ENCODE measurements at places on chromosomes 3 and 15. TPM values are rescaled to one million over a fixed set of nuclear protein-coding genes. Genes with fewer than 3 reads are reported as not detected.

DNA sequence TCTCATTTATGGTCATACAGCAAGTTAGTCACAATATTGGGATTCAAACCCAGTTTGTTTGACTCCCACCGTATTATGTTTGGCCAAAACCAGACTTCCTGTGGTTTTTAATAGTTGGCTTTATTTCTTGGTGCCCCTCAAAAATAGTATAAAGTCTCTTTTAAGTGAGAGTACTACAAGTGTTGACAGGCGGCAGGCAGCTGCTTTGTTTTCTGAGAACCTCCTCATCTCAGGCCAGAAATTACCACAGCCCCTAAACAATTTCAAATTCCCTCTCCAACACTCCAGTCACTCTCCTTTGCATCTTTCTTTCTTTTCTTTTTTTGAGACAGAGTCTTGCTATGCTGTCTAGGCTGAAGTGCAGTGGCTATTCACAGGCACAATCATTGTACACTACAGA lies 121.5 kb downstream of the POLR2M start:
- no peak for DNase-seq
- no peaks in the 10 kb centered on the region for H3K27me3 ChIP-seq
- no peaks in the 10 kb centered on the region for H3K4me1 ChIP-seq
- no peak overlapping the region for H3K4me3 ChIP-seq

DNA sequence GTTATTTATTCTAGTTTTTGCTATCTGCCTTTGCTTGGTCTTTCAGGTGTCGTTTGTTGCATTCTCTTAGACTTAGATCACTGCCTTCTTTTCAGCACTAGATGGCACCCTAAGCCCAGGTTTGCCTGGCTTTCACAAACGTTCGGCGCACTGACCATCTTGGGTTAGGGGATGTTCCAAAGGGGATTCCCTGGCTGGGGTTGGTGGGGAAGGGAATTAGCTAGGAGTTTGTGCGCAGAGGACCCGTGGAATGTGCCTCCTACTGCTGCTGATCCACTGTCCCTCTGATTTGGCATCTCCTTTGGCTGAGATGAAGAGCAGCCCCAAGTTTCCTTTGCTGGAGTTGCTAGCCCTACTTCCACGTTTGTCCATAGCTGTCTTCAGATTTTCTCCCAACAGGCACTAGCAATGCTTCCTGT lies 33.9 kb downstream of the PFN2 start:
- no peak overlapping the region for H3K27ac ChIP-seq
- no peaks in the 10 kb centered on the region for H3K27me3 ChIP-seq
- DNase-seq = peak; percentile 48
- H3K4me3 ChIP-seq = no peak overlapping the region

DNA sequence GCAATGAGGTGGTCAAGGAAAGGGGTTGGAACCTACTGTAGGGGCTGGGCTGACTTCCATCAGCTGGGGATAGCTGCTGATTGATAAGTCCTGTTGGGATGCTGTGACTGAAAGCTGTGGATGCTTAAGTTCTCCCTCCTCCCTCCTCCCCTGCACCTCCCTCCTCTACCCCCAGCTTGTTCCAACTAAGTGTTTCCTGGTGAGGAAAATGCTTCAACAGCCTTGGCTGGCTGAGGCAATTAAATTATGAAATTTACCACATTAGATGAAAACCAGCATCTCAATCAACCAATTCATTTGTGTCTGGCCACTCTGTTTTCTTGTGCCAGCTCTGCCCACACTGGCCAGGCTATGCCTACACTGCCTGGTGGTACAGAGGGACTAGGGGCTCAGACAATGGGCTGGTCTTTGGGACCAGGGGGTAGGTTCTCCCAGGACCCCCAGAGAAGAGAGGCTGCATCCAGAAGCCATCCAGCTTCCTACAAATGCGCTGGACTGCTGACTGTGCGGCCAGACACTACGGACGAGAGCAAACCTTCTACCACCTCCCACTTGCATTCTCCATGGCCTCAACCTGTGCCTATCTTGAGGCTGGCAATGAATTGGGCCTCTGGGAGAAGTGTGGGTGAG lies 2.5 kb downstream of the KLHL25 start:
- no peak for DNase-seq
- no peak overlapping the region for H3K4me3 ChIP-seq
- no peak overlapping the region for H3K27ac ChIP-seq
- no peaks in the 10 kb centered on the region for H3K36me3 ChIP-seq

DNA sequence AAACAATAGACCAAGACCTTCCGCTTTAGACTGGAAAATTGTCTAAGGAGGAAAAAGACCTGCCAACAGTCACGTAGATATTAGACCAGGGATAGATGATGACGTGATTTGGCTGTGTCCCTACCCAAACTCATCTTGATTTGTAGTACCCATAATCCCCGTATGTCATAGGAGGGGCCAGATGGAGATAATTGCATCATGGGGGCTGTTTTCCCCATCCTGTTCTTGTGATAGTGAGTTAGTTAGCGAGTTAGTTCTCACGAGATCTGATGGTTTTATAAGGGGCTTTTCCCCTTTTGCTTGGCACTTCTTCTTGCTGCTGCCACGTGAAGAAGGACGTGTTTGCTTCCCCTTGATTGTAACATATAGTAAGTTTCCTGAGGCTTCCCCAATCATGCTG lies 31.7 kb upstream of the SUCLG2 start:
- no peaks in the 10 kb centered on the region for H3K4me1 ChIP-seq
- H3K27me3 ChIP-seq = no peaks in the 10 kb centered on the region
- H3K36me3 ChIP-seq = no peaks in the 10 kb centered on the region
- no peak overlapping the region for H3K4me3 ChIP-seq
- DNase-seq = no peak

- no peaks in the 10 kb centered on the region for H3K27me3 ChIP-seq
- H3K36me3 ChIP-seq = no peaks in the 10 kb centered on the region
- no peak overlapping the region for H3K27ac ChIP-seq
- peaks cover 6% of the 10 kb centered on the region for H3K4me1 ChIP-seq
- DNase-seq = no peak
These were observed 407.0 kb downstream of the GAP43 start for GRCh38 chr3:116030131-116030850.

DNA sequence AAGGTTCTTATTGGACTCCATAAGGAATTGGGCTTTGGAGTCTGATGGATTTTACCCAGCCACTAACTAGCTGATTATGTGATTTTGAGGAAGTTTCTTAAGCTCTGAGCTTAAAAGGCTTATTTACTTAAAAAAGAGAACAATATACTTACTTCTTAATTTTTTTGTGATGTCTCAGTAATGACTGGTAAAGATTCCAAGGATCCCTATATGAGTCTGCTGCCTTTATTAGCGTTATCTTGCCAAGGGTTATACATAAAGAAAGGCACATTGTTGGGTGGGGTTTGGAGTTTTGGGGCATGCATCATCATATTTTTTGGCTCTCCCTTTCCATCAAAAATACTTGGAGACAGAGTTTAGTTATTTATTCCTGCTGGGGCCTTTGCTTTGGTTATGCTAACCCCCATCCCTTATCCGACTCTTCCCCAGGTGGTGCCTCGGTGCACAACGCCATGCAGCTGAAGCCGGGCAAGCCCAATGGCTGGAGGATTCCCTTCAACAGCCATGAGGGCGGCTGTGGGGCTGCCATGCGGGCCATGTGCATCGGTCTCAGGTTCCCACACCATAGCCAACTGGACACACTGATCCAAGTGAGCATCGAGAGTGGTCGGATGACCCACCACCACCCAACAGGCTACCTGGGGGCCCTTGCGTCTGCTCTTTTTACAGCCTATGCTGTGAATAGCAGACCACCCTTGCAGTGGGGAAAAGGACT lies 6.7 kb downstream of the ADPRH start:
- DNase-seq = no peak
- H3K27me3 ChIP-seq = no peaks in the 10 kb centered on the region
- no peak overlapping the region for H3K4me3 ChIP-seq
- no peaks in the 10 kb centered on the region for H3K36me3 ChIP-seq
- H3K4me1 ChIP-seq = no peaks in the 10 kb centered on the region

GRCh38 chr3:79651536-79652065 lies 116.2 kb downstream of the ROBO1 start:
- H3K27me3 ChIP-seq = no peaks in the 10 kb centered on the region
- no peaks in the 10 kb centered on the region for H3K4me1 ChIP-seq
- H3K27ac ChIP-seq = no peak overlapping the region
- no peaks in the 10 kb centered on the region for H3K36me3 ChIP-seq

DNA sequence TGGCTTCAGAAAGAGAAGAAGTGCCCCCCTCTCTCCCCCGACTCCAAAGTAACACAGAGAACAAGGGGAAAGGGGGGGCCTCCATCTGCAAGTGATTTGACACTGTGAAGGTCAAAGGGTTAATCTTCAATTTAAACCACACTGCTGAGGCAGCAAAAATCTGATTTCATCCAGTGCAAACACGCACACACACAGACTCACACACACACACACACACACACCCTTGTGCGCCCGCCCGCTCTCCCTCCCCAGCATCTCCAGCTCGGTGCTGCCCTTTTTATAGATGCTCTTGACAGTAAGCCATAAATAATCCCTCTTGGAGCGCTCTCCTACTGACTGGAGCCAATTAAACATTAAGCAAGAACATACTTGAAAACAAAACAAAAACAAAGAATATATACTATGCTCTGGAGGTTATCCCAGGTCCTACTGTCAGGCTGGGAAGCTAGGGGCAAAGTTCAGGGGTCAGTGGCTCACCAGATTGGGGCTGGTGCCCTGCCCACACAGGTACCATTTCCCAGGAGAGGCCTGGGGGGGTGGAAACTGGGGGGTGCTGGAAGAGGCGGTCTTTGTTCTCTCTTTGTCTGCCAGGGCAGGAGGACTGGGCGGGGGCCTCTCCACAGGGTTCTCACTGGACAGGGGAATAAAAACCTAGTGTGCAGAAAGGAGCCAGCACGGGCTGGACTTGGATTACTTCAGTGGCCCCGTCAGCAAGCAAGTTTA lies 16.3 kb downstream of the BMF start:
- no peaks in the 10 kb centered on the region for H3K36me3 ChIP-seq
- H3K4me3 ChIP-seq = no peak overlapping the region
- peak overlapping the region; percentile 13 for H3K27ac ChIP-seq
- no peaks in the 10 kb centered on the region for H3K27me3 ChIP-seq
- H3K4me1 ChIP-seq = peaks cover 83% of the 10 kb centered on the region
- peak; percentile 54 for DNase-seq

Gene GPR149
- polyA plus RNA-seq = not detected

Gene LYZL4
- polyA plus RNA-seq = not detected

Gene POLQ
- polyA plus RNA-seq = 1.4 TPM

DNA sequence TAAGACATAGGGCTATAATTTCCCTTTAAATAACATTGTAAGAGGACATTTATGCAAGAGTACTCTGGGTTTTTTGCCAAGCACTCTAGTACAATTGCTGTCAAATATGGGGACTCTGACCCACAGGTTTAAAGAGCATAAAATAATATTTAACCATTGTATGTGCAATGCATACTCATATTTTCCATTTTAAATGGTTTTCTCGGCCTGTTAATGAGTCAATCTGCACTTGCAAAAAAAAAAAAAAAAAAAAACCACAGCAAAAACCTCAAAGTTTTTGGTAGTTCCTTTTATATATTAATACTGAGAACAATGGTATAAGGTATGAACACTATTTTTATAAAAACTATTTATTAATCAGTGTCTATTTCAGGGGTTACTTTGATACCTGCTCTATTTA lies 304.0 kb upstream of the CBLB start:
- H3K4me1 ChIP-seq = no peaks in the 10 kb centered on the region
- no peak overlapping the region for H3K4me3 ChIP-seq
- no peak overlapping the region for H3K27ac ChIP-seq
- H3K27me3 ChIP-seq = no peaks in the 10 kb centered on the region
- no peak for DNase-seq
- no peaks in the 10 kb centered on the region for H3K36me3 ChIP-seq

DNA sequence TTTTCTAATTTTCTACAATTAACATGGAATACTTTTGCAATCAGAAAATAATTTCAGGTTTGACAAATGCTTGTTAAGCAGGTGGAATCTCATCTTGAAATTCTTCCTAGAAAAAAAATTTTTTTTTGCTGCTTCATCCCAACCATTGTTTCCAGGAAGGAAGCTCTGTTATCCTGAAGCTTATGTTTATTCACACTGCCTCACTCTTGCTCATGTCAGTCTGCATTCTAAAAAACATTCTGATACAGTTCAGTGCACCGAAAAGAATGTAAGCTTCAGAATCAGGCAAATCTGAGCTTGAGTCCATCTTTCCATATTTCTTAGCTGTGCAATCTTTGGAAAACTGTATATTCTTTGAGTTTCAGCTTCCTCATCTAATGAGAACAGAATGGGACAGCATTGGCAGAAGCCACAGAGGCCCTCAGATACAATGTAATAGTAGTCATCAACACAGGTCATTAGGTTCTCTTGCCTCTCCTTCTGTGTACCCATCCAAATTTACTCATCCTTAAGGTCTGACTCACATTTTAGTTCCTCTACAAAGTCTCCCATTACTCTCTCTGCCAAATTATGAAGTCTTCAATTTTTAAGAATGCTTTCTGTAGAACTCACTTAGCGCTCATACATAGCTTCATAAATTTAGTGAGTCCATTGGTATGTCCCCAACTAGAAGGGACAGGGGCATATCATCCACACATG lies 881.8 kb upstream of the NR2F2 start:
- H3K27me3 ChIP-seq = no peaks in the 10 kb centered on the region
- H3K4me1 ChIP-seq = no peaks in the 10 kb centered on the region
- H3K27ac ChIP-seq = no peak overlapping the region
- H3K36me3 ChIP-seq = no peaks in the 10 kb centered on the region
- DNase-seq = no peak
- H3K4me3 ChIP-seq = no peak overlapping the region

DNA sequence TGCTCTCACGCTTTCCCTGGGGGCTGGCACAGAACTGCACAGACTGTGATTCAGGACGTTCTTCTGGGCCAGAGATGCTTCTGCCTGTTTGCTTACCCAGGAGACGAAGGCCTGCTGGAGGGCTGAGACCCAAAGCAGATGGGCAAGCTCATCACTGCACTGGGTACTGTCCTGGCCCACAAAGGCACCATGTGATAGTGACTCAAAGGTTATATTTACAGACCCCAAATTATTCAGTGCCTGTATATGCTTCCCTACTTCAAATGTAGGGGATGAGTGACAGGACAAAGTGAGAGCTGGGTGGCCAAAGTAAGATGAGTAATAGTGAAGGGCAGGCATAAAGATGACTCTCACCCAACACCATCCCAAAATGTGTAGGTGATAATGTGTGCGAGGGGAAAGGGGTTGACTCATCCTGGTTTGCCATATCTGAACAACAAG lies 127.4 kb downstream of the WDR76 start:
- H3K27me3 ChIP-seq = no peaks in the 10 kb centered on the region
- H3K27ac ChIP-seq = no peak overlapping the region
- peaks cover 6% of the 10 kb centered on the region for H3K4me1 ChIP-seq
- no peak overlapping the region for H3K4me3 ChIP-seq

DNA sequence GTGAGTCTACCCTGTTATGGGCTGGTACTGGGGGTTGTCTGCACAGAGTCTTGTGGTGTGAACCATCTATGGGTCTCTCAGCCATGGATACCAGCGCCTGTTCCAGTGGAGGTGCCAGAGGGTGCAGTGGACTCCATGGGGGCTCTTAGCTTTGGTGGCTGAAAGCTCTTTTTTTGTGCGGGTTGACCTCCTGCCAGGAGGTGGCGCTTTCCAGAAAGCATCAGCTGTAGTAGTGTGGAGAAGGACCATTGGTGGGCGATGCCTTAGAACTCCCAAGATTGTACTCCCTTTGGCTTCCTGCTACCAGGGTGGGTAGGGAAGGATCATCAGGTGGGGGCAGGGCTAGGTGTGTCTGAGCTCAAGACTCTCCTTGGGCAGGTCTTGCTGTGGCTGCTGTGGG lies 602.6 kb downstream of the RSL24D1 start:
- no peaks in the 10 kb centered on the region for H3K4me1 ChIP-seq
- no peaks in the 10 kb centered on the region for H3K36me3 ChIP-seq
- no peak overlapping the region for H3K4me3 ChIP-seq
- H3K27me3 ChIP-seq = no peaks in the 10 kb centered on the region

- no peak for DNase-seq
- H3K4me3 ChIP-seq = no peak overlapping the region
- no peaks in the 10 kb centered on the region for H3K4me1 ChIP-seq
These were observed 98.3 kb downstream of the ANO10 start for GRCh38 chr3:43523454-43524053.

Data from SK-N-SH (cell line).